Jurkat, Clone E6-1 (cell line): ENCODE measurements at places on chromosomes 2 and 18.

DNA sequence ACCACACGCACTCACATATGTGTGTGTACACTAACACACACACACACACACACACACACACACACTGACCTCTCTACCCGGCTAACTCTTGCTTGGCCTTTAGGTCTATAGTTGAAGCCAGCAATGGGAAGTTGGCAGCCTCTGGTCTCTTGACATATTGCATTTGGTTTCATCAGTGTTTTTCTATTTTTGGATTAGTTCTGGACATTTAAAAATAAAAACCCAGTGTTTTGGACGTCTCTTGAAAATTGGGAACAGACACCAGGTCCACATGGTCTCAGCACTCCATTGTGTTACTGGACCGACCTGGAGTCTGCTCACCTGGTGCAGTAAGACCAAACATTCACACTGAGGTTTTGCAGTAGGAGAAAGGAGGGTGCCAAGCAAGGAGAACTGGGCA is 50.4 kb upstream of the AFF3 start:
- no peak for DNase-seq

DNA sequence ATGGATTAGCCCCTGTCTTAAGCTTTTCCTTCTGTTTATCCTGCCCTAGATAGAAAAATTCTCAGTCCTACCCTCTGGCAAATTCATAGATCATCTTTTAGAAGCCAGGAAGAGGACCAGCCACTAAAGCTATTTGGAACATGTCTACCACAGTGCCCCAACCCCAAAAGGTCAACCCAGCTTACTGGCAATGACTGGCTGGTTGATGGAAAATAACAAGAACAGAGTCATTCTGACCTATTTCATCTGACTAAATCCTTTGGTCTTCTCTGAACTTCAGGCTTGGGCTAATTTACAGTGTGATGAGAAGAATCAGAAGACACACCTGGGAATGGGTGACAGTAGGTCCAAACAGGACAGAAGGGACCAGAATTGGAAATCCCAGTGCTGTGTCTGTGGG is 227.3 kb upstream of the CCDC68 start:
- no peak for DNase-seq

DNA sequence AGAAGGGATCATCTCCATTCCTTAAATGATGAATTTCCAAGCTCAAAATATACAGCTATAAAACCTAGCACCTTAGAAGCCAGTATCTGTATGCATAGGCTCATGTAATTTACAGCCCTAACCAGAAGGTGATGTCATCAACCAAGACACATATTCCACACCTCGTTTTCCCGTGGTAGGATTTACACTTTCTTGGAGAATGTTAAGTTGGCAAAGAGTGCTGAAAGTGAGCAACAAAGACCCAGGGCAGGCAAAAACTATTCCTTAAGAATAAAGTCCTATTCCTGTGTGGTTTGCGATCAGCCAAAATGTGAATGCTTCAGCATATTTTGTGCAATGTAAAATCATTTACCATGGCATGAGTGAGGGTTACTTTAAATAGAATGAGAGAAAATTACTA is 247.1 kb downstream of the OSR1 start:
- no peak for DNase-seq

- DNase-seq: no peak
These were observed 117.9 kb downstream of the CSRNP3 start for GRCh38 chr2:165587335-165587938.

- DNase-seq: no peak
These were observed 160.6 kb downstream of the DTNA start for GRCh38 chr18:34870555-34871310.

DNA sequence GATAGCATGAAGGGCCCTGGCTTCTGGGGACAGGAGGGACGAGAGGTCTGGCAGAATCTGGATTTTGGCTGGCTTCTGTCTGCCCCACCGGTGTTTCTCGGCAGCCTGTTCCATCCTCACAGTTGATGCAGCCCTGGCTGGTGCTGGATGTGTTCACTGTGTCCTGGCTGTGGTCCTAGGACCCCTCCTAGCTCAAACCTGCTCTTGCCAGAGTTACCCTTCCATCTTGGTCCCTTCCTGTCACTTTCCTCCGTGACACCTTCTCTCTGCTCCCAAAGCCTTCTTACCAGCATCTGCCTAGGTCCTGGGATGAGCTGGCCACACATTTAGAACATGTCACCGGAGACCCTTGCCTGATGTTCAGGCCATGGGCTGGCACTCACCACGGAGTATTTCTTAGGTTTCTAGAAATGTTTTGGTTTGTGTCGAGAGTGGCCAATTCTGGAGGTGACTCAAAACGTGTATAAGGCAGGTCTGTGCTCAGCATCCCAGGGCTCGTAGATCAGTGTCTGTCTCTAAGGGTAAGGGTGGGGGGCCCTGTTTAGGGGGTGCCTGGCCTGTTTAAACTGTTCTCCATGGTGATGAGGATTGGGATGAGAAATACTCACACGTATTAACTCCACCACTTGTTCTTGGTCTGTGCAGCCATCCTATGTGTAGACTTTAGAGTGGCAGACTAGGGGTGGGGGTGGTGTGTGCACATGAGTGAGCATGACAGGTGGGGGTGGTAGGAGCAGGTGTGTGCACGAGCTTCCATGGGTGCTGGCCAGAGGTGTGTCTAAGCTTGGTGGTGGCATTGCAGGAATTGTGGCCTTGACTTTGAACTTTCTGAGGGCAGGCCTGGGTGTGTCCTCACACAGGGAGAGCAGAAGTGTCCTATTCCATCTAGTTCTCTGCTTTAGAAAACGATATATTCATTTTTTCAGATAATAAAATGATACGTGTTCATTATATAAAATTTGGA is 162.7 kb downstream of the DYSF start:
- DNase-seq: no peak

DNA sequence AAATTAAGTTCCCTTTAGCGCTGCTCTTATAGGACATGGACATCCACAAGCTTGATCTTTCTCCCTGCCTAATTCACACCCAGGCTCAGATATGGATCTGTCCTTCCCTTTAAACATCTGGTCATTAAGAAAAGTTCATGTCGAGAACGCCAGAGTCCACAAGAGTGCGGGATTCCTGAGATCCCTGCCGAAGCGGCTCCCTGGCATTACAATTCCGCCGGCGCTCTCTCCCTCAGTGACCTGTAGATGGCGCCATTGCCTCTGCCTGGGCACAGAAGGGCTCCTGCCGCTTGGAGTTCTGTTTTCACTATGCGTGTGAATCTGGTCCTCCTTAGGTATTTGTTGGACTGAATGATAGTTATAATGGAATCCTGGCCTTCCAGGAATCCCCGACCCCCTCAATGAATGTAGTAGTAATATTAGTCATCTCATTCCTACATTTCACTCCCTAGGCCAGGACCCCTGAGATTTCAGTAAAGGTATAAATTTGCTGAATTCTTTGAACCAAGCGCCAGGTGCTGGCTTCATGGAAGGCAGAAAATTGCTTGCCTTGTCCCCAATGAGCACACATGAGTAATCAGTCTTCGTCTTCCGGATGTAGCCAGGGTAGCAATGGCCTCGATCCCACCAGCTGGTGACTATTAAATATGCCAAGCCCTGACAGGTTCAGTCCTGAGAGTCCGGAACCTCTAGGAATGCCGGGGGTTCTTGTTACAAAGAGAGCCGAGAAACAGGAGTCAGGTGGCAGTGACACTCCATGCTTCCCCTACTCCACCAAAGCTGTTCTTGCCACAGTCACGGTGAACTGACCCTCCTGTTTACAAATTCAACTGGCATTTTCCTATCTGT is 26.4 kb upstream of the CD207 start:
- DNase-seq: peak; percentile 36

DNA sequence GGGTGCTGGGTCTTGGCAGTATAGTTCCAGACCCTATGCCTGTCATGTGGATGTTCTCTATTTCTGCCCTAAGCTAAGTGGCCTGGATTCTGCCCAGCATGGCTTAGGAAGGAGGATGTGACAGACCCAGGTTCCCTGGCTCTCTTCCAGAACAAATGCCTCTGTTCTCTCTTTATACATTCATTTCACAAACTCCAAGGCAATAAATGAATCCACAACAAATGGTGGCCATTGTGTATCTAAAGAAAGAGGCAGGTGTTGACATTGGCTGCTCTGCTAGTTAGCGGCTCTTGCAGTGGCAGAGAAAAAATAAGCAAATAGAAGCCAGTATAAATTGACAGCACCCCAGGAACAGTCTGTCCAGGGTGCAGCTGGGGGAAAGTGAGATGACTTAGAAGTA is 298.6 kb downstream of the SUCLG1 start:
- no peak for DNase-seq

DNA sequence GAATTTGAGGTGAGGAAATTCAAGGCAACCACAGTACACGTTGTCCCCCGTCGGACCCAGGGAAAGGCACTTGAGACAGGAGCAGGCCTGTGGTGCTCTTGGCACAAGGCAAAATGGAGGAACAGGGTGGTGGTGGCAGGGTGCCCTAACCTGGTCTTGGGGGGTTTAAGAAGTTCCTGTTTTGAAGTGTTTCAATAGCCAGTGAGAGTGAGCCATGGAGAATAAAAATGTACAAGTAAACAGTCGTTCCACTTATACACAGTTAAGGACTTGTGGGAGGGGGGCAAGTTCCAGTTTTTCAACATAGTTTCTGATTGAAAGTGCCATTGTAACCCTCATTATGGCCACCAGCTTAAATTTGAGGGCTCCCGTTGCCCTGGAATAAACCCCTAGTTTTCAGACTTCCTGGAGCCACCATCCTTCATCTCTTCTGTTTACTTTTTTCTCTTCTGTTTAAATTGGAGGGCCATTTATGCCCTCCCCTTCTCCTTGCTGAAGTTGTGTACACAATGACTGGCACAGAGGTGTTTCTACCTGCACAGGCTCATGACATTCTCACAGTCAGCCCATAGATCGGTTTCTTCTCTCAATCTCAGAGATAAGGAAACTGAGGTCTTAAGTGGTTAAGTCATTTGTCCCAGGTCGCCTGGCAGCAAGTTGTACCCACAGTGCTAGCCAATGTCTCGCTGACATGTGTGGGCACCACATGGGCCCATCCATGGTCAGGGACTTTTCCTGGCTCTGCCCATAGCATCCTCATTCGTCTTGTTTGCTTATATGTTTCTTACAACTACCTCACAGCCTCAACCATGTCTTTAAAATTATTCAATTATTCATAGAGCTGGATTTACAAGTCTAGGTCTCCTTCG is 66.0 kb upstream of the ST3GAL5 start:
- DNase-seq: no peak

- DNase-seq: no peak
These were observed 57.6 kb downstream of the TTC21B start for GRCh38 chr2:165895974-165896373.

DNA sequence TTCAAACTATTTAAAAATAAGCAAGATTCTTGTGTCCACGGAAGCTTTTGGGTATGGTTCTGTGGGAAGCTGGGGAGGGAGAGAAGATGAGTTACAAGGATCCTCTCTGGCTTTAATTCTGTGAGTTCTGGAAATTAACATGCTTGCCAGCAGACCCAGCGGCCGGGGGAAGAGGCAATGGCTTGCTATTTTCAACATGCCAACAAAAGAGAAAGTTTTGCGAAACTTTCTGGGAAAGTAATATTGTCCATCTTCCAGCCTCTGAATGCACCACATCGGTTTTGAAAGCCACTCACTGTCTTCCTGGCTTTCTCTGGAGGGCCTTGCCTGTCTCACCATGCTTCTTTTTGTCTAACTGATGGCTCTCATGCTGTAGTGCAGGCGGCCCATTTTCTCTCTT is 85.7 kb downstream of the EN1 start:
- no peak for DNase-seq

- DNase-seq: no peak
These were observed 157.0 kb upstream of the NDUFV2 start for GRCh38 chr18:8945514-8945913.

- DNase-seq: no peak
These were observed 73.4 kb downstream of the TPO start for GRCh38 chr2:1486670-1487069.
